CD4-positive, alpha-beta T cell (primary cell): ENCODE measurements at places on chromosomes 11 and 22.

- DNase-seq = no peak
These were observed 253.7 kb upstream of the B3GAT1 start for GRCh38 chr11:134665571-134666270.

- DNase-seq = no peak
These were observed 140.2 kb upstream of the TIMP3 start for GRCh38 chr22:32661296-32661695.

- no peak for DNase-seq
These were observed 403.7 kb downstream of the LUZP2 start for GRCh38 chr11:24900514-24900913.

DNA sequence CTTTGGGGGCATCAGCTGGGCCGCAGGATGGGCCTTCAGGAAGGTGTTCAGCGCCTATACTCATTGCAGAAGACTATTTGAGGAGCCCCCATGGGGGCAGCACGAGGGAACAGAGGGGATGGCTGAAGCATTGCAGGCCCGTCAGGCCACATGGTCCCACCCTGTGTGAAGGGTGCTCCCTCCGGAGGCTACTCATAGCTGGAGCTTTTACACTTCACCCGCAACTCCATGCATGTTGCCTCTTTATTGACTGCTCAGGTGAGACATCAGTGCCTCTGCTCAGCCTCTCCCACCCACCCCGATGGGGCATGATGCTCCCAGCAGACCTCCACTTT, 1500.9 kb downstream of the TBC1D22A start:
- DNase-seq = no peak

GRCh38 chr22:39661842-39662685, 91.5 kb downstream of the CACNA1I start:
- DNase-seq = peak; percentile 90
